Neural crest cell (in vitro differentiated cells): ENCODE measurements at places on chromosomes 7 and 10.

GRCh38 chr10:484441-484924 is 205.0 kb downstream of the DIP2C start:
- no peak for DNase-seq

DNA sequence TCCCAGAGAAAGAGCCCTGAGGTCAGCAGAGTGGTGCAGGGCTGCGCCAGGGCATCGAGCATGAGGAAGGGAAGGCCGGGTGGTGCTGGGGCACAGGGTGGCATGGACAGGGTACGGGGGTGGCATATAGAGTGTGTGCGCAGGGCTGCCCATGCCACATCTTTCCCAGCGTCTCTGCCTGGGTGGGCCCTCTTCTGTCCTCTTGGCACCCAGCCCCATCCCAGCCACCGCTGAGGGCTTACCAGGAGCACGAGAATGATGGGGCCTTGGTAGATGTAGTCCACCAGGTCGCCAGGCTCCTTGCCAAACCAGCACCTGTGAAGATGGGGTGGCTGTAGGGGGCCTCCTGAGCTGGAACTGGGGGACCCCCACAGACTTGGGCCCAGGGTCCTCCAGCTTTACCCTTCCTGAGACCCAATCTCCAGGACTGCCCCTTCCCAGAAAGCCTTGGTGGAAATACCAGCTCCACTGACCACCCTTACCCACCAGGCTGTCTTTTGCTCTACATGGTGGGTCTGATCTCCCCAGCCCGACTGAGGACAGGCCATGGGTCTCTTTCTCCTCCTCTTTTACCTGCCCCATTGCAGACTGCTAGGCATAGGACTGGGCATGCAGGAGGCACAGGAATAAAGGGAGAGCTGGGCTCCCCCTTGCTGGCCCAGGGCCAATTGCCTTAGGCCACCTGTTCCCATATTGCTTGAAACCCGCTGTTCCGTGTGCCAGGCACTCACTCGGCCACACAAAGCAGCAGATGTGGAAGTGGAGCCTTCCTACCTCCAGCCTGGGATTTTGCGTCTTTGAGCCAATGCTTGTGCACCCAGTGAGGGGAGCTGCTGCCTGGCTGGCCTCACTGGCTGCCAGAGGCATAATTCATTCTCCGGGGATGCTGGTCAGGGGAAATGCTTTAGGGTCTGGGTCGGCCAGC is 21.7 kb downstream of the CRHR2 start:
- no peak for DNase-seq

- DNase-seq: no peak
Measured at GRCh38 chr7:156169474-156170370, 357.5 kb upstream of the SHH start.

DNA sequence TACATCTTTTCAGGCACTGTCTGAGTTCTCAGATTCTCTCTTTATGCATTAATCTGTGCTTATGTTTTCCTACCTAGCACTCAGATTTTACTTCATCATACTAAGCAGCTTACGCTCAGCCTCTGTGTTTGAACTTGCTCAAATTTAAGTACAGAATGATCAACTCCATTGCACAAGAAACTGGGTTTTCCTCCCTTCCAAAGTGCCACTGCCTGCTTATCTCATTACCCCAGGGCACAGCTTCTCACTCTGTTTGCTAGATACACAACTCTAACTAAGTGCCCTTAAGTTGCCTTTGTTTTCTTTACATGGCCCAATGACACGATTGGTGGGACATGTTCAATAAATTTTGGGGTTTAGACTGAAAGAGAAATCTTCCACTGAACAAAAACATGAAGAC is 267.7 kb downstream of the GFRA1 start:
- DNase-seq: no peak

DNA sequence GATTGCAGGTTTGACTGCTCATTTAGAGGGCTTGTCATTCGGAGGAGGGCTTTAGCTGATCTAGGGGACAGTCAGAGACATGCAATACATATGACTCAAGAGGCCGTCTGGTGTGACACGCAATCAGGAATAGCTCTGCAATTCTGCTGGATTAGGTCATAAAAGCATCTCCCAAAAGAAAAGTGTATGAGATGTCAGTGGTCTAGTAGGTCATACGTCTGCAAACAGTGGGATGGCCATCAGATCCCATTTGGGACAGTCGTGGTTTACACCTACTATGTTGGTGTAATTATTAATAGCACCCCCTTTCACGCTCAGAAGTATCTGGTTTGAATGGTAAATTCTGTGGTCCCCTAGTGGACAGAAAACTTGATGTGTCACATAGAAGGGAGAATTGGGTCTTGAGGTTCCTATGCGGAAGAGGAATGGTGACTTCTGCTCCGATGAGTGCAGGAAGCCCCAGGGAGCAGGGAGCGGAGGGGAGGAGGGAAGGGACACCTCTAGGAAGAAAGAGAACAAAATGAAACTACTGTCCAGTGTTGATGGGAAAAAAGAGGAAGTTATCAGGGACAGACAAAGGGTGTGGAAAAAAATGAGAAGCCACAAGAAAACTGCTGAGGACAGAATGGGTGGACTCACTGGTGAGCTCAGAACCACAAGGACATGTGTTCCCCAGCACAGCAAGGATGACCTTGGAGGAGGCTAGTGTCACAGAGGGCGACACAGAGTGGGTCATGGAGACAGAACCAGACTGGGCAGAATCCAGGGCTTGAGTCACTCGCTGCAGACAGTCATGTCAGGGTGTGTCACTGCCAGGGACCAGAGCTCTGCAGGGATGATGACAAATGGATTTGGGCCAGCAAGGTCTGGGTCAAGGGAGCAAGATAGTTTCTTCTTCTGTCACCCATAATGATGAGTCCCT is 59.9 kb downstream of the MAP3K8 start:
- no peak for DNase-seq

- no peak for DNase-seq
Measured at GRCh38 chr7:1046722-1047679, 2.7 kb downstream of the GPR146 start.

- DNase-seq: no peak
Measured at GRCh38 chr7:44633254-44634186, 27.1 kb downstream of the OGDH start.

DNA sequence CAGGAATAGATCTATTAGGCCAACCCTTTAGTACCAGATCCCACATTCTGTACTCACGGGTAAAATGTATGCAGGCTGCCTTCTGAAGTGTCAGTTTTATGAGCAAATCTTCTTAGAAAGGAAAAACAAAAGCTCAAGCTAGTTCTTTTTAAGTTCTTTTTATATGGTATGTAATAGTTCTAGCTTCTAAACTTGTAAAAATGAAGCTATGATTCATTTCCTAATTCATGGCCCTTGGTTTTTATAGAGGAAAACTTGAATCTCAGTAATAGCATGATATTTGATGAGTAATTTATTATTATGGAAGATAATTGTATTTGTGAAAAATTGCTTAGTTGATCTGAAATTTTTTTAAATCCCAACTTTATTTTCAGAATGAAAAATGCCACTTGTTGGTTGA is 54.3 kb downstream of the SLK start:
- no peak for DNase-seq

GRCh38 chr10:97578171-97578844 is 5.7 kb downstream of the ANKRD2 start:
- no peak for DNase-seq

DNA sequence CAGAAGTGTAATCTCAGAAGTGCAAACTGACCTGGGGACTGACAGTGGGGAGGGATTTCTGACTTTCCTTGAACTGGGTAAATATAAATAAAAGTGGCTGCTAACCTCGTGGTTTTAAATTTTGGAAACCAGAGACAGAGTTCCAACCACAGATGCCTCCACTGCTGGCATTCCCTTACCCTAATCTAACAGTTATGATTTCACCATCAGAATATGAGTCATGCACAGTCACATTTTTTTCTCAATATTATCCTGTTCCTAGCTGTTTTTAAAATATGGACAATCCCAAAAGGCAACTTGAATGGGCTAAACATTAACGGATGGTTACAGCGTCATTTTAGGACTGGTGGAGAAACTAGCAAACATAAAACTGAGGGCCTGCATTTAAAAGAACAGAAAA is 264.3 kb upstream of the INHBA start:
- DNase-seq: no peak

- no peak for DNase-seq
Measured at GRCh38 chr10:79022565-79023230, 46.1 kb upstream of the ZMIZ1 start.

DNA sequence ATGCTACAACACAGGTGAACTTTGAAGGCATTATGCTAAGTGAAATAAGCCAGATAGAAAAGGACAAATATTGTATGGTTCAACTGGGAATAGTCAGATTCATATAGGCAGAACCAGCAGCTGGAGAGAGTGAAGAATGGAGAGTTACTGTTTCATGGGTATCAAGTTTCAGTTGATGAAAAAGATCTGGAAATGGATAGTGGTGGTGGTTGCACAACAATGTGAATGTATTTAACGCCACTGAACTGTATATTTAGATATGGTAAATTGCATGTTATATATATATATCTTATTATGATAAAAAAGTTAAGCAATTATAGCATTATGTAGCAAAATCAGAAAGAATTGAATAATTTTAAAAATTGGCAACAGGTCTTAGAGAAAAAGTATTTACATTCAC is 3.9 kb downstream of the LMBR1 start:
- DNase-seq: no peak

DNA sequence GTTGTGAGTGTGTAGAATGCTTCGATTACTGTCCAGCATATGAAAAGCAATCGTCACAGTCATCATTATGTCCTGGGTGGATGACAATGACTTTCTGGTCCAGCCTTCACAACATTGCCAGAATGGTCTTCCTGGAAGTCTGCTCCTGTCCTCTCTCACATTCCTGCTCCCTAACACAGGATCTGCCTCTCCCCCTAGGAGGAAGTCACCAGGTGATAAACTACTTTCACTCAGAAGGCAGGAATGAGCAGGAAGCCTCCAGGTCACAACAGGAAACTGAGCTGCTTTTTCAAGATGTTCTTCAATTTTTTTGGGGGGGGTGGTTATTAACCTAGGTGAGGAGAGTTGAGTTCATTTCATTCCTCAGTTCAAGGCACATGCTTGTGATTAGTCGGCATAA is 13.6 kb upstream of the GPNMB start:
- DNase-seq: no peak

DNA sequence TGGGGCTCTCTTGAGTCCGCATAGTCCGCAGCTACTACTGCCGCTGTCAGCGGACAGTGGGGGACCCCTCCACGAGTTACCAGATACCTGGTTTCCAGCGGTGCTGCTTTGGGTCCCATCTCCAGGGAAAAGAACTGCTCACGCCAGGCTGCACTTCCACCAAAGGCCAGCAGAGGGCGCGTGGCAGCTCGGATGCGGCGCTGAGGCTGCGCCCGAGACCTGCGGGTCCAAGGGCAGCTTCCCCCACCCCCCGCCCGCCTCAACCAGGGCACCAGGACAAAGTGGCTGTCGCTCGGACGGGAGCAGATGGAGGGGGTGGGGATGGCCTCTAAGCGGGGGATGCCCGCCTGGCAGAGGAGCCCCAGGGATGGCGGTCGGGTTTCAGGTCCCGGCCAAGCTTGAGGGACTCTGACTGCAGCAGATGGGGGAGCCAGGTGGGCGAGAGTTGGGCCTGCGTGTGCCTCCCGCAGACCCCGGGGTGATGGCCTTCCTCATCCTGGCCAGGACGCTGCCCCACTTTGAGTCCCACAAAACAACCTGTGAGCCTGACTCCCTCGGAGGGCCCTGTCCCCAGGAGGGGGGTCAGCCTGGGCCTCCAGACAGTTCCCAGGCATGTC is 23.8 kb upstream of the ZNF735 start:
- no peak for DNase-seq

- DNase-seq: no peak
Measured at GRCh38 chr10:132588301-132589013, 50.9 kb downstream of the INPP5A start.

DNA sequence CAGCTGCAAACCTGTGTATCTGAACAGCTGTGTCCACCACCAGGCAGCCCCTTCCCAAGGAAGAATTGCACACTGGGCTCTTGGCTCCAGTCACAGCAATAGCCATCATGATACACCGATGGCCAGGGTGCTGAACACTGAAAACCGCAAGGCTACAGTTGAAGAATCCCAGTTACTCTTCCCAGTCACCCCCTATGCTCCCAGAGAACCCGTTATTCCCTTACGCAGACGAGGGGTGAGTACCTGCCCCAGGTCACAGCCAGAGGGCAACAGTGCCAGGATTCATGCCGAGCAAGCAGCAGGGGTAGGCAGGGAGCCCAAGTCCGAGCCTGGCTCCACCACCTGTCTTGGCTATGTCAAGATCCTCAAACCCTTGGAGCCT is 57.8 kb downstream of the RASGEF1A start:
- no peak for DNase-seq
